ENCODE measurements at places on chromosomes 4 and X.

GRCh38 chrX:1657367-1658070, 42.7 kb downstream of the ASMT start:
- peak; percentile 48 for DNase-seq

- no peak for DNase-seq
Observed at GRCh38 chrX:110046001-110046400, 43.1 kb downstream of the TMEM164 start.

- no peak for DNase-seq
Observed at GRCh38 chrX:31301941-31302340, 230.1 kb upstream of the FTHL17 start.

DNA sequence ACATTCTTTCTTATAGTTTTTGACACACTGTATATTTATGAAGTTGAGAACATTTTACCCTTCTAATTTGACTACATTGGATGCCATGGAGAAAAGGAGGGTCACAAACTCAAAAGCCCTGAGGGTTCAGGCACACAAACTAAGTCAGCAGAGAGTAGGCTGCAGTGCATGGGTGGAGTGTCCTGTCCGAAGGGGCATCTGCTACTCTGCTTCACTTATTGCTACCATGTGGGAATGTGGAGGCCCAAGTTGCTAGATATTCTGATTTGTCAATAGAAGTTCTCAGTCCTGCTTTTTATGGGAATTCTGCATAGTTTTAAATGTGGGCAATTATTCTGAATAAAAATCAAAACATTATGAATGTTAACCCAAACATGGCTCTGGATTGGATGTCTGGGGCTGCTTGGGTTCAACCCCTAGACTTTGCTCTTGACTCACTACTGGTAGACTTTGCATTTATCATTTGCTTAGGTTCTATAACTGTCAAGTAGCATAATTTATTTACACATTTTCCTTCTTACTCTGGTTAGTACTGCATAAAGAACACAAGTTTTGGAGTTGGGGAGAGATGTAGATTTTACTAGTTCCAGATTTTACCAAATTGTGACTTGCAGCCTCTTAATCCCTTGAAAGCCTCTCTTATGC, 255.1 kb downstream of the SPRY1 start:
- DNase-seq, result no peak

DNA sequence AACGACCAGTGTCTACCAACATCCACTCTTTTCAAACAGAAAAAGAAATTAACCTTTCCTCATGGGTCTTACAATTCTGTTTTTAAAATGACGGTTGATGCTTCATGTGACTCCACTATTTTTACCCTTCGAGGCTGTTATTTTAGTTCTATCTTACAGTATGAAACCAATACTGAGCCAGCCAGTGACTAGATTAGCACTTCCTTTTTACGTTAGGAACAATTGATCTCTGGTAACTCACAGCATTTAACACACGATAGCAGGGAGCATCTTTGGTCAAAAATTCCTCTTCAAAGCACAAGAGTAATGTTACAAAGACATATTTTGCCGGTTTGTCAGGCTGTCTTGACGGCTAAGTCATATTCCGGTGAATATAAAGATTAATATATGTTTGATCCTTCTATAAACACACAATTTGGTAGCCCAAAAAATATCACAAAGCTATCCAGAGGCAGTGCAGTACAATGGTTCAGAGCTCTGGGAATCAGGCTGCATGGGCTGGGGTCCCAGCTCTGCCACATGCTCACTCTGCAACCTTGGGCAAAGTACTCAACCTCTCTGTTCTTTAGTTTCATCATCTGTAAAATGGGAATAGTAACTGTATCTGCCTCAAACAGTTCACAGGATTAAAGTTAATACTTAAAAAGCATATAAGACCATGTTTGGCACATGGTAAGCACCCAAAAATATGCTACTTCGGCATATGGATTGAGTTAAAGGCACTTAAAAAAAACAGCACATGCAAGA, 62.9 kb upstream of the TXK start:
- DNase-seq, result no peak

DNA sequence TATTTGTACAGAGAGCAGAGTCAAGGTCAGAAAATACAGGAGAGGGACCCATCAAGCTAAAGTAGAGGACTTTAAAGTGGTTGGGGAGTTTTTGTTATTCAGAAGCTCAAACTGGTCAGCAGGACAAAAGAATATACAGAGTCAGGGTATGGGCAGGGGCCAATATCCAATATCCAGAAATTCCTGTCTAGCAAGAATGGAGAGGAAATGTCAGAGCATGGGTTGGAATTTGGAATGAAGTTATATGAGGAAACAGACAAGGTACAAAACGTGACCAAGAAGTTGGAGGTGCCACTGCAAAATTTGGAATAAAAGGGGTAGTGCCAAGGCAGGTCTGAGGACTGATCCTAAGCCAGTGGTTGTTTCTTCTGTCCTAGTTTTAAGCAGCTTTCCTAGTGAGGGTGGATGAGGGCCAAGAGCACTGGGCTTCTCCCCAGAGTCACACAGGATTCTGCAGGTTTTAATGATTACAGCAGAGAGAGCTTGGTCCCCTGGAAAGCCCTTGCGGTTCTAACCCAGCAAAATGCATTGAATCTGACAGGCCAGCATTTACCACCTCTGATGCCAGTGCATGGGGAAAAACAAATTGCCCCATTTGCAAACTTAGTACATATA, 304.7 kb upstream of the FTHL17 start:
- DNase-seq, result no peak

- no peak for DNase-seq
Observed at GRCh38 chr4:22680065-22680642, 12.6 kb upstream of the GBA3 start.

DNA sequence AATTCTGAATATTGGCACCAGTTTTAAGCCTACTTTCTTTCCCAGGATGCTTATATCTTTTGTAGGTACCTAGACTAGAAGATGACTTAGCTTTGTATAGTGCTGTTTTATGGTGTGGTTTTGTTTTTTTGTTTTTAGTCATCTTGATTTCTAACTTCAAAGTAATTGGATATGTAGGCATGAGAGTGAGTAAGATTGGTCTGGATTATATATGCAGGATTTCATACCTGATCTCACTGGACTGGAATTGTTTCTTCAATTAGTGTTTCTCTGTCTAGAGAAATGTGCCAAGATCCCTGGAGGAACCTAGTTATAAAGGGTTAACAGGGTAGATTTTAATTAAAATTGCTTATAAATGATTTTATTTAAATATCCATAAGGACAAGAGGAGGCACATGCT, 23.1 kb downstream of the NAP1L5 start:
- DNase-seq, result no peak

- DNase-seq, result no peak
Observed at GRCh38 chrX:16718824-16719333, 533 bp upstream of the SYAP1 start.

GRCh38 chr4:145278341-145279121, 98.1 kb upstream of the OTUD4 start:
- no peak for DNase-seq

GRCh38 chr4:105149771-105150170, 3.1 kb downstream of the TET2 start:
- DNase-seq, result no peak

DNA sequence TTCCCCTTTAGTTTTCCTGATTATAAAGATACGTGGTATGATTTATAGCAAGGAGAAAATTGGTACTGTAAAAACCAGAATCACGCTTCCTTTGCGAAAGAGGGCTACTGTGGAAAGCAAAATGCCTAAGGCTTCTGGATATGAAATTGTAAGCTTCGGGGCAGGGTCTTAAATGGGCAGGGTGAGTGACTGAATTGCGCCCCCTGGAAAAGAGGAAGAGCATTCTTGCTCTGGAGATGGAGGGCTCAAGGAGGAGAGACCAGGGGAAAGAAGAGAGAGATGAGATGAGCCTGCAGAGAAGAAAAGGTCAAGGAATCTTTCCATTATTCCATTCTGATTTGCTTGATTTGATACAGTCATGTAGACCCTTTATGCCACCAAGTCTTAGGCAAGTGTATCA, 13.1 kb upstream of the ETNPPL start:
- DNase-seq, result no peak

- no peak for DNase-seq
Observed at GRCh38 chr4:172980219-172980618, 188.4 kb upstream of the GALNT7 start.

GRCh38 chr4:168766604-168767316, 243.3 kb downstream of the CBR4 start:
- DNase-seq, result no peak

DNA sequence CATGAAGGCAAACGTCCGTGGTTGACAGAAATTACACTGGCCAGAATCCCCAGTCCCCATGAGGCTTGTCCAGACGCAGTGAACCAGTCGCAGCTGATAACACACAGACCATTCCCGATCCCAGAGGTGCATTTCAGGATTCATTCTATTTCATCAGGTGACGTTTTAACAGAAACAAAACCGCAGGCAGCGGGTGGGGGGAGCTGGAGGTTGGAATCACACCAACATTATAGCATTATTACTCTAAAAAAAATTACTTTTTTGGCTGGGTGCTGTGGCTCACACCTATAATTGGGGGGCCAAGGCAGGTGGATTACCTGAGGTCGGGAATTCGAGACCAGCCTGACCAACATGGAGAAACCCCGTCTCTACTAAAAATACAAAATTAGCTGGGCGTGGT, 25.2 kb downstream of the NOP14 start:
- DNase-seq, result no peak

GRCh38 chrX:57044245-57044644, 48.9 kb upstream of the SPIN3 start:
- DNase-seq, result no peak

- DNase-seq, result peak; percentile 37
Observed at GRCh38 chr4:38867478-38868058, at the start of gene FAM114A1. FAM114A1 (plus strand) TSS chr4:38867806; CDS start chr4:38878079, 10,273 bp downstream.

- no peak for DNase-seq
Observed at GRCh38 chr4:147830987-147831386, 99.1 kb downstream of the ARHGAP10 start.

GRCh38 chr4:185282968-185283367, 73.6 kb downstream of the SNX25 start:
- DNase-seq, result no peak

DNA sequence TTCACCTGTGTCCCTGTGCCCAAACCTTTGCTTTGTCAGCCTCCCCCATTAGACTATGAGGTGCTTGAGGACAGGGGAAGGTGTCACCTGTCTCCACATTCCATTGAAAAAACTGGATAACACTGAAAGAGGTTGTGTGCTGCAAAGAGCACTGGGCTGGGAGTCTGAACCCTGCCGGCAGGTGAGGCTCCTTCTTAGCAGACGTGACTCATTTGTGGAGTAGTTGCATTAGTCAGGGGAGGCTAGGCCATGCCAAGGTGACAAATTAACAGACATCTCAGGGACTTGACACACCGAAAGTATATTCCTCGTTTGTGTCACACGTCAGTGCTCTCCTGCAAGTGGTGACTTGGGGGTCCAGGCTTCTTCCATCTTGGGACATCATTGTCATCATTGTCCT, 95.9 kb upstream of the STX18 start:
- DNase-seq, result no peak

DNA sequence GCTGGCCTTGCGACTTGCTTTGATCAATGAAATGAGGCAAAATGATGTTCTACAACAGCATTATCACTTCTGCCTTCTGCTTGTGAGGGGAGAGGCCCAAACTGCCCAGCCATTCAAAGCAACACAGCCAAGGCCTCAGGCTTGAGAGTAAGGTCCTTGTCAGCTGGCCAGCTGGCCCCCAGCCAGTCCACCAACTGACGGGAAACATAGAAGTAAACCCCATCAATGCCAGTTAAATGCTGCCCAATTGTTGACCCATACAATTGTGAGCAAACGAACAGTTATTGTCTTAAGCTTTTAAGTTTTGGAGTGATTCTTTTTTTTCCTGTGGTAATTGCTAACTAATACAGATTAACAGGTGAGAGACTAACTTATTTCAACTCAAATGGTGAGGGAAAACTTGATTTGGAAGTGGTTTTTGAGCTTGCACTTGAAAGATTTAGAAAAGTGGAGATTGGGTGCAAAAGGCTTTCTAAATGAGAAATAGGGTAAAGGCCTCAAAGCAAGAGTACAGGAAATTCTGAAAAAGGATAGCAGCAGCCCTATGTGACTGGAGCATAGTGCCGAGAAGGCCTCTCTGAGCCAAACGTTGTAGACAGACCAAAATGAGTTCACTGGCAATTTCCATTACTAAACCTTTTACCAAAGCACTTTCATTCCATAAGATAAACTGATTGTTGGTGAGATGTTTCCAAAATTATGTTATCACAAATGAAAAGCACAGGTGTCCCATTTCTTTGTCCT, 66.9 kb downstream of the ARHGEF38 start:
- DNase-seq, result no peak

GRCh38 chrX:150567645-150568319, 639 bp upstream of the MTM1 start:
- DNase-seq, result no peak

GRCh38 chrX:101986586-101986985, 54.8 kb upstream of the ZMAT1 start:
- no peak for DNase-seq

DNA sequence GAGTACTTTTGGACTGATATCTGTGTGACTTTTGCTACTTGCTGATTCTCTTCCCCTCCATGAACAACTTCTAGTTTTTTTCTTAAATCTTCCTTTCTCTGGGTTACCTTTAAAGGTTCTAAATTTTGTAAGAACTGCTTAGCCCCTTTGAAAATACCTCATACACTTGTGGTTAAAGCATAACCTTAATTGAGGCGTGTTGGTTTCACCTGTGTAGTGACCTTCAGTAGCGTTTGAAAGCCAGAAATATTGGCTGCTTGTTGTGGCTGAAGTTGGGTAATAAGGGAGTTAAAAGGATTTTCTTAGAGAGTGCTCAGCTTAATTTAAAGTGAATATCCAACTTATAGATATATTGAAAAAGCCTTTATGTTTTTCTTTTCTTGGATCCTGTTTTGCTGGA, 32.0 kb downstream of the MAGEC1 start:
- DNase-seq, result no peak

DNA sequence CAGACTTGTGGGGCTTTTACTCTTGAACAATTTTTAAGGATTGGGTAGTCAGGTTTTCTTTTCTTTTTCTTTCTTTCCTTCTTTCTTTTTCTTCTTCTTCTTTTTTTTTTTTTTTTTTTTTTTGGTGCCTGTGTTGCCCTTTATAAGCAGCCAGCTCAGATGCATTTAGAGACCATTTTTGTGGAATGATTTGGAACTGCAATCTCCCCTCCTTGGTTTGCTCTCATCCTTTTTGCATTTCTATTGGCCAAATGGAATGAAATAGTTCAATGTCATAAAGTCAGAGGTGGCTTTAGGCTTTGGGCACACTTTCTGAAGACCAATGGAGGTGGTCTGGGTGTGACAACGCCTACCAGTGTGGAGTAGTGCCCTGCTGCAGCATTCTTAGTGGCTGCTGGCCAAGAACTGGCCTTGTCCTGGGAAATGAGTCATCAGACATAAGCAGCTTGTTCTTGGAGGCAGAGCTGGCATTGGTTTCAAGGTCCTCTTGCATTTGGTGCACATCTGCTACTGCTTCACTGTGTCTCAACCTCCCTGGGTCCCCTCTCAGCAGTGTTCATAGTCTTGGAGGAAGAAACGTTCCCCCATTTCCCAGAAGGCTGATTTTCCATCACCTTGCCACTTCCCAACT, 84.5 kb downstream of the CT47B1 start:
- no peak for DNase-seq

GRCh38 chr4:31918891-31919290, 1198.7 kb downstream of the PCDH7 start:
- no peak for DNase-seq

Data from activated naive CD8-positive, alpha-beta T cell treated with anti-CD3 and anti-CD28 coated beads, Interleukin-2, amount 50 U/mL, for 24 hours (primary cell).